Fibroblast of mammary gland (primary cell): ENCODE measurements at places on chromosomes 7 and 10.

DNA sequence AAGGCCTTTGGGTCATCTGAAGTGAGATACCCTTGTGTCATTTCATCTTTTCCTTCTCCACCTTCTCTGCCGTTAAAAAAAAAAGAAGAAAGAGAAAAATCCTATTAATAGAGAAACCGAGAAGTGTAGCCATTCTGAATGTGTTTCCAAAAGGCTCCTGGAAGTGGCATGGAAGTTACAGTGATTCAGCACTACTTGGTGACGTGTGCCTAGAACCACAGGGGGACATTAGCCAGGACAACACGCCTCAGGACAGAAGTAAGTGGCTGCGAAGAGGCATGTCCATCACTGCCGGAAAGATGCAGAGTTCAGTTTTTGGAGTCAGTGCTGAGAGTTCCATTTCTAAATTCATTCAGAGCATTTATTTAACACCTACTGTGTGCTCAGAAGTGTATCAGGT, 6.3 kb downstream of the HTRA1 start:
- no peak for DNase-seq

DNA sequence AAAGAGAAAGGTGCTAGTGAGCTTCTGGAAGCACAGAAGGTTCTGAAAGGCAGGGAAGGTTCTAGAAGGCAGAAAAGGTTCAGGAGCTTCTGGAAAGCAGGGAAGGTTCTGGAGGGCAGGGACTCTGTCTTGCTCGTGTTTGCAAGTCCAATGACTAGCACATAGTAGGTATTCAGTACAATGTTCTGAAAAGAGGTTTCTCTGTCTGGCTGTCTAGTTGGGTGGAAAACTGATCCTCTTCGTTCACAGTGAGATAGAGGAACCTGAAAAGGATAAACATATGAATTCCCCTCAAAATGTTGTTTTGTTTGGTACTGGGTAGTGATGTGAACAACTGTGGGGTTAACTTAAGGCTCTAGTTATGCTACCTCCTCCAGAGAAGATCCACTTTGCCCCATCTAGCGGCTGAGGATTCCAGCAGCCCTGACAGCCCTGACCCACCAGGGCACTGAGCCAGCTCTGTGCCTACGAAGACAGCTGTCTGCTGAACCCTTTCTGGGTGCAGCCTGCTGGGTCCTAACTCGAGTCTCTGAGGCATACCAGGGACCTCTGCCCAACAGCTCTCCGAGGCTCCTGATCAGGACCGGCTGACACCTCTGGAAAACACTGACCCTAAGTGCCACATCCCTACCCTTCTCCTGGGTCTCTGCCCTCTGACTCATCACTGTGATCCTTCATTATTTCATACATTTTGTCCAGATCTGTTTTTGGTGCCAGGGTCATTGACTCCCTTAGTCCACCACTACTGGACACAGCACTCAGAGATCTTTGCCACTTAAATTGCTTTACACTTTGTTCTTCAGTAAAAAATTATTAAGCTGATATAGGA, 15.4 kb downstream of the PTPRN2 start:
- DNase-seq = peak; percentile 4

DNA sequence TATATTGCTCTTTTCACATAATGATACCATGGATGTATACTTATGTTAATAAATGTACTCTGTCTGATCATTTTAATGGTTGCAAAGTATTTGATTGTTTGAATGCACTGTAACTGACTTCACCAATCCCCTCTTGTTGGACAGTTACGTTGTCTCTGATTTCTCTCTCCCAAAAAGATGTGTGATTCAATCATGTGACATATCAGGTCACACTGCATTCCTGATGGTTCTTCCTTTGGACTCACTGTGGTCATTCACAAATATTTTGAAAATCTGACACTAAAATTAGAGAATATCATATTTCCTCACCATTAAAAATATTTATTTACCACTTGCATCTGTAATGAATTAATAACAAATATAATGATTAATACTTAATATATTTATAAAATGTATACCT, 22.2 kb downstream of the SLC16A12 start:
- DNase-seq = no peak

GRCh38 chr10:31358688-31359330, 39.8 kb downstream of the ZEB1 start:
- peak; percentile 44 for DNase-seq

GRCh38 chr10:5314840-5315239, 49.9 kb upstream of the UCN3 start:
- DNase-seq = no peak

DNA sequence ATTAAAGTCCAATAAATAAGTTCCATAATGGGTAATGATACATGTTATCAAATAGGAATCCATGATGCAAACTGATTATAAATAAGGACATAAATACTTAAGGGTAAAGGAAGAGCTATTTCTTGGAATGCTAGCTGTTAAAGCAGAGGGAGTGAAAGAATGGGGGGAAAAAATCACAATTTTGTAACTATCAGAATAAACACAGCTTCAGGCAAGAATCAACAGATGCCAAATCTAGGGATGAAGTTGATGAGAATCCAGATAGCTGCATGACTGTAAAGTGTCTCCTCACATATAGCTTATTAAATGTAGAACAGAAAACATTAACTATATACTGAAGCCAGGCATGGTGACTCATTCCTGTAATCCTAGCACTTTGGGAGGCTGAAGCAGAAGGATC, 4.9 kb downstream of the IPMK start:
- DNase-seq = no peak

DNA sequence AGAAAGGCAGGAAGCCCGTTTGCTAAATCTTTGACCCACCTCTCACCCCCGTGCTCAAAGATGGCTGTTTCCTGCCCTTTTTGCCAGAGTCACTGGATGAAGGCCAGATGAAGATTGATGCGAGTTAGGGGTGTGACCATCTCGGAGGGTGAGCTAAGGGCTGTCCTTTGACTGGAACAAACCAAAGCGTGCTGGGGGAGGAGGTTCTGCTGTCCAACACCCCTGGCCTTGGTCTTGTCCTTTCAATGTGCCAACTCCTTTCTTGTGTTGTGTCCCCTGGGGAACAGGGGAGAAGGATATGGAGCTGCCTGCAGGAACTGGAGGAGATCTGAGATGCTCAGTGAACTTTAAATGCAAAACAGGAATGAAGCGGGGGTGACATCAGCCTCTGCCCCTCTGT, 90.3 kb upstream of the ADAM12 start:
- DNase-seq = no peak

DNA sequence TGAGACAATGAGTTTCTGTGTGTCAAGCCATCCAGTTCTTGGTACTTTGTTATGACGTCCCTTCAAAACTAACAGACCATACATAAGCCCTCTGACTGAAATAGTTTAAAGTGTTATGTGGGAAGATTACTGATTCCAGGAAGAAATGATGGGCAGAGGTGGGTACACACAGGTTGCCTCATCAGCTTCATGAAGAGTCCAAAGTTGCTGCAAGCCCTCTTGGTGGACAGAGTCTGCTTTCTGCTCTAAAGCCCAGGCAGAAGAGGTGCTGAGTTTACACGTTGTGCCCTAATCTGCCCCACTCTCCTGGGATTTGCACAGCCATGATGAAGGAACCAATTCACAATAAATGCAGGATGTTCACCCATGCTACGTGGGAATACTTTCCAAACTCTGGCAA, 187.4 kb downstream of the PARD3 start:
- no peak for DNase-seq

DNA sequence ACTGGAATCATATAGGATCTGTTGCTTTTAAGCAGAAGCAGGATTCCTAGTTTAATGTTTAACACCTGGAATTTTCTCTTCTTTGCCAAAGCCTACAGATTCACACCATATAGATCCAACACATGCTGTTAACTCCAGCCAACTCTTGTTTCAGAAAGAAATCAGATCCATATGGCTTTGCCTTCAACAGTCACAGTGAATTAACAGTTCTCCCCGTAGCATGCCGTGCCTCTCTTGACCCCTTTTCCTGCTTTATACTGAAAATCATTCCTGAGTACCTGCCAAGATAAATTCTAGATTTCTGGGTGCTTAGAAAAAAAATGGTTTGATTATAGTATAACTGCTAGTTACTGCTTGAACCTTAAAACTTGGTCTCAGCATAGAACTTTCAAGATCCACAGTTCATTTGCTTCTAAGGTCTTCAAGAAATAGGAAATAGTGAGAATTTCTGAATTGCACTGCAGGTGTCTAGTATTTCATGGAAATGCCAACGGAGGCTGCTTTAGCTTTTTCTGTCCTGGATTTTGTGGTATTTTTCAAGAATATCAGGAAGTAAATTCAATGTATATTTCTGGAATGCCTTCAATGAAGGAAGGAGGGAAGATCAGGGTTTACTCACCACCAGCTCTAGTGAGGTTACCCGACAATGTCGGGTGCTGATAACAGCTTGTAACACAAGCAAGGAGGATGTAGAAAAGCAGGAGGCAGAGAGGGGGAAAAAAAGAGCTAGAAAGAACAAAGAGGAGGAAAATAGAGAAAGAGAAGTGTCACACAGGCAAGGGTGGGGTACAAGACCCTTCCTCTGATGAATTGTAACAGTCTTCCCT, 6.6 kb downstream of the AASS start:
- DNase-seq = peak; percentile 59

- peak; percentile 39 for DNase-seq
Measured at GRCh38 chr10:118148247-118148646, 101.5 kb upstream of the RAB11FIP2 start.

DNA sequence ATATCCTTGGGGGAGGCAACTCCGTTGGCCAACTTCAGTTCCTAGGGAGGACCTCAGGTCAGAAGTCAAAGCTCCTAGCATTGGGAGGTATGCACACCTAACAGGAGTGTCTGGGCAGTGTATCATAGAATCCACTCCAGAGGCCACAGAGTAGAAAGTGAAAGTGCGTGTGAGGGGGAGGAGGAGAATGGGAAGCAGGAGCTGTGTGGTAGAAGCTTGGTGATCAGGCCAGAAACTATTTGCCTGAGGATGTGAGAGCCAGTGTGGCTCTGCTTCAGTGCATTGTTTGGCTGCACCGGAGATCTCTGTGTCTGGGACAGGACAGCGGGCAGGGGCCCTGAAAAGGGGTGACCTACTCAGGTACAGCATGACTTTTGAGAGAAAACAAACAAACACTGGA, 557.4 kb upstream of the VSTM2A start:
- no peak for DNase-seq

GRCh38 chr10:85045046-85045445, 716.7 kb downstream of the CCSER2 start:
- no peak for DNase-seq

- DNase-seq = peak; percentile 7
Measured at GRCh38 chr10:132036153-132036886, 29.4 kb upstream of the JAKMIP3 start.

GRCh38 chr10:110407301-110408170, 90.2 kb upstream of the DUSP5 start:
- DNase-seq = no peak

GRCh38 chr7:12638851-12639456, 48.5 kb upstream of the ARL4A start:
- peak; percentile 53 for DNase-seq

GRCh38 chr7:100837099-100837836, 9.9 kb upstream of the EPHB4 start:
- peak; percentile 88 for DNase-seq

DNA sequence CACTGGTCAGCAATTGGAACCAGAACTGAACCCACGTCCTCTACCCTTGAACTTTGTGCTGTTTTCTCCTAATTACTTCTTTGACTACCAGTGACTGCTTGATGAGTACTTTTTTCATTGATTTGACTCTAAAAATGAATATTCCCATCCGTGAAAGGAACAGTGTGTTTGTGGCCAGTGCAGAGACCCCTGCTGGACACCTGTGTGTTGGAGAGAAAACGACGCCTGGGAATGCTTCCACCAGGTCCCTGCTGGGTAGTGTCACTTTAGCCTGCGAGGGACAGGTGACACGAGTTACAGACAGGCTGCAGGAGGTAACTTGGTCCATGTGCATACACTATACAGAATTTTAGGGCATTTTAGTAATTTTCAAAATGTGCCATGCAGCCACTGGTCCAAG, 6.8 kb upstream of the GJD4 start:
- no peak for DNase-seq

DNA sequence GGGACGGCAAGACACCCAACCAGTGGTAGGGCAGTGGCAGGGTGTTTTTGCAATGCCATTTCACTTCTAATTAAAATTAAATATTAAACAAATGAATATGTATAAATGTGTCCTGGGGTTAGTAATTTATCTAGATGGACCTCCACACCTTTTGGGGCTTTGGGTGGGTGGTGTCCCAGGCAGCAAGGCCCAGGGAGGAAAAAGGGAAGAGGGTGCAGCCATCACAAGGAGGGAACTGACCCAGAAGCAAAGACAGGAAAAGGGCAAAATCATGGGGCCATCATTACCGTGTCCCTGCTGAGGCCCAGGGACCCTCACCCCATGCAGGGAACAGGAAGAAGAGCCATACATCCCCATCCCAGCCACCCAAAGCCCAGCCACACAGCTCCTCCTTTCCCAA, 204.6 kb downstream of the GRID1 start:
- no peak for DNase-seq

DNA sequence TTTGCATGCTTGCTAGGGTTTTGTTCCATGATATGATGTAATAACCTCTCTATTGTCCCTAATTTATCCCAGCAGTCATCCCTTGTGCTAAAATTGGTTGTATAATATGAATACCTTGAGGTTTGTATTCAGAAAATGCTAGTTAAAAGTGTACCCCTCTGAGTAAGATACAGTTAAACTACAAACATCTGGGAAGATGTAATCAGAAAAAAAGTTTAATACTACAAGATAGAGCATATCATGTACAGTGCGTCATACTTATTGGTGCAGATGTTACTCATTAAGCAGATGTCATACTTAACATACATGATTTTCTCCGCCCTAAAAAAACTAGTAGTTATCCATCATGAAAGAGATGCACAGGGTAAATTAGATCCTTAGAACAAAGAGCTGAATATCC, 336.1 kb upstream of the KCND2 start:
- peak; percentile 65 for DNase-seq

- peak; percentile 64 for DNase-seq
Measured at GRCh38 chr10:3825244-3825643, 40.2 kb upstream of the KLF6 start.

GRCh38 chr7:138208864-138209263, 132.6 kb downstream of the AKR1D1 start:
- DNase-seq = no peak

- no peak for DNase-seq
Measured at GRCh38 chr7:77606562-77606961, 69.5 kb downstream of the PTPN12 start.

DNA sequence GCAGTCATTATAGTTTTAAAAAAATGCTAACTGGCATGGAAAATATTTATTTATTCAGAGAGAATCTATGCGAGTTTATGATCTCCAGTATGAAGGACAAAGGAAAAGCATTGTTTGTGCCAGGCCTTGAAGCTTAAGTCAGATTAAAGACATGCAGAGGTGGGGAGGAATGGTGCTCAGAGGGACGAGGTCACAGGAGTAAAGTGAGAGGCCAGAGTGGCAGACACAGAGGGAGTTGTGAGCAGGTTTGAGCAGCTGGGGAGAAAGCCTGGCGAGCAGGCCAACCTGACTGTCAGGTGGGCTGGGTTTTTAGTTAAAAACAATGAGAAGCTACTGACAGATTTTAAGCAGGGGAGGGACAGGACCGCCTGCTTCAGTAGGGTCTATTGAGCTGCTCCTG, 6.8 kb upstream of the CCNY start:
- no peak for DNase-seq
